ENCODE measurements at places on chromosomes 13 and 19.

GRCh38 chr19:32858559-32858958, 11.0 kb downstream of the SLC7A9 start:
- no peak for DNase-seq

- peak; percentile 77 for DNase-seq
Observed at GRCh38 chr13:102704238-102705058, 9.6 kb upstream of the METTL21C start.

- peak; percentile 34 for DNase-seq
Observed at GRCh38 chr13:74683411-74683810, 549.2 kb upstream of the KLF12 start.

- DNase-seq: no peak
Observed at GRCh38 chr19:7975037-7975436, 30.4 kb downstream of the ELAVL1 start.

DNA sequence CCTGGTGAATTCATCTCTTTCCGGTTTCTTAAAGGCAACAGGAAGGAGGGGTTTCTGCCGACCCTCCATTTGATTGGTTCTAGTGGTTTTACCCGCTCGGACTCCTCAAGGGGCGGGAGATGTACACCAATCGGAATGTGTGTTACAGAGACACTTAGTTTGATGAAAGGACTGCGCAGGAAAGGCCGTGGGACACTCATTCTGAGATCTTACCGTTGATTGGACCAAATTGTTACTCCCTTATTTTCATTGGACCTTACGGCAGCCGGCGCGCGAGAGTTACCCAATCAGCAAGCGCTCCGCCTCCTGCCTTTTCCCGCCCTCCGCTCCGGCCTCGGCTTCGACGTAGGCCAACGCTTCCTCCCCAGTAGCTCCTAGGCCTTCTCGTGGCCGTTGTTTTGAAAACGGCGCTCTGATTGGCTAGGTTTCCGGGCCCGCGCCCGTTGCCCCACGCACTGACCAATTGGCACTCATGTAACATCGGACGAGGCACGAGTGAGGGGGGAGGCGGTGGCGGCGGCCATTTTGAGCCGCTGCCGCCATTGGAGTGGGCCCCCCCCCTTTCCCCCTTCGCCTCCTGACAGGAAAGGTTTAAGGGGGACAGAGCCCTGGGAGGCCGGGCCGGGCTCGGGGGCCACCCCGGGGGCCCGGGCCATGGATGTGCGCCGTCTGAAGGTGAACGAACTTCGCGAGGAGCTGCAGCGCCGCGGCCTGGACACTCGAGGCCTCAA, at the start of gene HNRNPUL1:
TSS of gene HNRNPUL1 (plus strand) at position 523 of the 731 bp plus-strand sequence. CDS start at position 655, 132 bp downstream.
- DNase-seq: peak; percentile 100

DNA sequence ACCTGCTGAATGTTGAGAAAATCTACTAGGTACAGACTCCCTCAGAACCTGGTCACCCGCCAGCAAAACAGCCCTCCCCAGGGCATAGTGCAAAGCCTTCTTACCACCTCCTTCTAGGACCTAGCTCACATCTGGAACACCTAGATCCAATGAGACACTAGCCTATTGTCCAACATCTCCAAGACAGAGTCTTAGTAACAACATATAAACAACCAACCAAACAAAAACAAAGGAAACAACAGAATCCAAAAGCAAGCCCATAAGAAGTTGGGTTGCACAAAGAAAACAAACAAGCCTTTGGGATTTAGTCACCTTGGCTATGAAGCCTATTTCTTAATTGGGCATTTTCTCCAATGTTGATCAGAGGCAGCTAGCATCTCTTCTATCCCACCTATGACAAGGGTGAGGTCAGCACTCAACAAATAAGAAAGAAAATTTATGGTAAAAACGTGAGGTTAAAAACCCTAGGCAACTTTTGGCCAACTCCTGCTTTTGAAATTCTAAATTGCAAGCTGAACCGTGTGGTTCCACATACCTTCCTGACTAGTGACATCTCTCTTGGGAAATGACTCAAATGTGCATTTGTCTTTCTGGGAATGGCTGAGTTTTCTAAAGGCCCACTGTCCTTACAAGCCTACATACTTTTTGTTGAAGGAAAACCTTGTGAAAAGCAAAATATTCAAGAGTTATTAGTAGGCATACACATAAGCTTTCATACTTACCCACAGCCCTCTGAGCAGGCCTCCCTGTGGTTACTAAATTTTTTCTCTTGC, 66.7 kb downstream of the FAM216B start:
- DNase-seq: no peak

DNA sequence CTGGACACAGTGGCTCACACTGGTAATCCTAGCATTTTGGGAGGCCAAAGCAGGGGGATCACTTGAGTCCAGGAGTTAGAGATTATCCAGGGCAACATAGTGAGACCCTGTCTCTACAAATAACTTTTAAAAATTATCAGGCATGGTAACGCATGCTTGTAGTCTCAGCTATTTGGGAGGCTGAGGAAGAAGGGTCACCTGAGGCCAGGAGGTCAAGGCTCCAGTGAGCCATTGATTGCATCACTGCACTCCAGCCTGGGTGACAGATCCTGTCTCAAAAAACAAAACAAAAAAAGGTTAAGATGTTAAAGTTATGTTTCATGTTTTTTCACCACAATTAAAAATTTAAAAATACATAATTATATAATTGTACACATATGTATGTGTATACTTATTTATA, 19.2 kb upstream of the DIAPH3 start:
- DNase-seq: no peak

DNA sequence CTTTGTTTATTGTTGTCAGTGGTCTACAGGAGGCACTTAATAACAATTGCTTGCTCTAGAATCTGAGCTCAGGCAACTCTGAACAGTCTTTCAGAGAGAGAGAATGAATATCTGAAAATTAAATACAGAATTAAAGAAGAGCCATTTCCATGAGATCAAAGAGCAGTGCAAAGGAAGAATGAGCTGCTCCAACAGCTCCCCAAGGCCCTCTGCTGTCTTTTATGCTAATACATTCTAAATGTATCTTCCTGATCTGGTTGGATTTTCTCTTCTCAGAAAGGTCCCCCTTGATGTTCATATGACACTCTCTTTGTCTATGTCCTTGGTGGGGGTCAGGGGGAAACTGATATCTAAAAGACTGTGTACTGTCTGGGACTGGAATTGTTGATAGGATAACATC, 1029.6 kb downstream of the PCDH9 start:
- no peak for DNase-seq

- DNase-seq: peak; percentile 48
Observed at GRCh38 chr19:38392707-38393308, 4.3 kb downstream of the SPRED3 start.

DNA sequence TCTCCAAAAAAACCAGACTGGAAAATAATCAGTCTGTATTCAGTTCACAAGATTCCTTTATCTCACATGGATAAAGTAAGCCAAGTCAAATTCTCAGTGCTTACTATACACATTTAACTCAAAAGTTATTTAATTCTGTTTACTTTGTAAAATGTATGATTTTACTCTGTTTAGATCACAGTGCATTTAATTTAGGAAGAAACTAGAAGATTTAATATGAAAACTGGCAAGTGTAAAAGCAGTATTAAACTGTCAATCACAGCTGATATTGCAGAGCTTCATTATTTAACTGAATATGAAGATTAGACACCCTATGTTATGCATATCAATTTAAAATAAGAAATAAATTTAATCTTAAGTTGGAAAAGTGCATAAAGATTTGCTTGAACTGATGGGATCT, 78.0 kb downstream of the DACH1 start:
- no peak for DNase-seq

GRCh38 chr13:91142572-91142971, 204.9 kb upstream of the MIR17HG start:
- peak; percentile 67 for DNase-seq

- no peak for DNase-seq
Observed at GRCh38 chr13:44088991-44089413, 209.3 kb downstream of the LACC1 start.

- no peak for DNase-seq
Observed at GRCh38 chr13:31119966-31120700, 41.6 kb downstream of the HSPH1 start.

DNA sequence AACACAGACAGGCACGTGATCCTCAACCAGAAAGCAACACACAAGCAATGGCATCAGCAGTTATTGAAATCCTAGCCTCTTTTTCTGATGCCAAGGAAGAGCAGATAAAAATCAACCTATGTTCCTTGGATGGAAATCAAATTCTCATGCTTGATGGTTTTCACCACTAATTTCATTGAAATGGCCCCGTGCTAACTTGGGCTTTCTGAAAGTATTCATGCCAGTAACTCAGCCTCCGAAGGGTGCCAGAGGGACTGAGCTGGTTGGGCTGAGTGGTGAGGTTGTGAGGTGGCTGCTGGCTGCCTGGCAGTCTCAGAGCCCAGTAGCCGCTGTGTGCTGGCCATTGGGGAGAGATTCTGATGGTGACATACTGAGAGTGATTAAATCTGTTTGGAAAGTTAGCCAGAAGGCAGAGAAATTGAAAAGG, 309.3 kb downstream of the DCT start:
- DNase-seq: no peak

DNA sequence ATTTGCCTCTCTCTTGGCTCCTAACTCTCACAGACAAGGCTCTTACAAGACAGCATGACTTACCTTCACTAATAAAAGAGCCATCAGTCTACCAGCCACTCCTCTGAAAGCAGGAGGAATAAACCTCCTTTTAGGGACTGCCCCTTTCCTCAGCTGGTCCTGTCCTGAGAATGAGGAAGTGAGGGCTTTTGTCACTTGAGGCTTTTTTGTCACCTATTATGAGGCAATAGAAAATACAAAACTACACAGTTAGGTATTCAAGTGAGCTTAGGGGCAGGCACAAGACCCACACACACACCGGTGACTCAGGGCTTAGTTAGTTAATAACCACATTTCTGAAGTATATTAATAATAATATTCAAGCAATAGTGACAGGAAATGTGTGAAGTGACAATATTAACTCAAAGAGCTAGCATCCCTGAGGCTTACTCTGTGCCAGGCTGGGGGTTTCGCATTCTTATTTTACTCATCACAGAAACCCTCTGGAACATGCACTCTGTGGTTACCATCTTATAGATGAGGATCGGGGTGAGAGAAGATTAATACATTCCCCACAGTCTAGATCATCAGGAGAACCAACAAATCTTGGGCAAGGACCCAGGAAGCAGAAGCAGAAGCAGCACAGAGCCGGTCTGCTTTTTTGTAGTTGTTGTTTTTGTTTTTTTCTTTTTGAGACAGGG, 379.9 kb downstream of the LIG4 start:
- peak; percentile 13 for DNase-seq

DNA sequence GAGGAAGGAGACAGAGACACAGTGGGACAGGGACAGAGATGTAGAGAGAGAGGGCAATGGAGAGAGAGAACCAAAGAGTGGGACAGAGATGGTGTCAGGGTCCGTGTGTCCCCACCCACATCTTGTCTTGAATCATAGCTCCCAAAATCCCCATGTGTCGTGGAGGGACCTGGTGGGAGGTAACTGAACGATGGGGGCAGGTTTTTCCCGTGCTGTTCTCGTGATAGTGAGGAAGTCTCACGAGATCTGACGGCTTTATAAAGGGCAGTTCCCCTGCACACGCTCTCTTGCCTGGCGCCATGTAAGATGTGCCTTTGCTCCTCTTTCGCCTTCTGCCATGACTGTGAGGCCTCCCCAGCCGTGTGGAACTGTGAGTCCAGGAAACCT, 7.5 kb upstream of the PLA2G4C start:
- DNase-seq: no peak

- no peak for DNase-seq
Observed at GRCh38 chr13:78198419-78198818, 279.8 kb upstream of the EDNRB start.

GRCh38 chr19:44747739-44748425, 626 bp upstream of the BCL3 start:
- DNase-seq: peak; percentile 52

DNA sequence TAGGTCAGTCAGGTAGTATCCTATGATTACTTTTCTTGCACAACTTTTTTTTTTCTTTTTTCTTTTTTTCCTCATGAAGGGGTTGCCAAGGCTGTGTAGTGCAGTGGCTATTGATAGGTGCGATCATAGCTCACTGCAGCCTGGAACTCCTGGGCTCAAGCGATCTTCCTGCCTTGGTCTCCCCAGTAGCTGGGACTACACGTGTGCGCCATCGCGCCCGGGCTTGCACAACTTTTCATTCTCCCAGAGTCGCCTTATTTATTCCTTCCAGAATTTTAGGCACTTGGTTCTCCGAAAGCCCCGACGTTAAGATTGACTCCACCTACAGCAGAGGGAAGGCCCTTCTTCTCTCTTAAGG, 867 bp upstream of the ZNF613 start:
- DNase-seq: no peak

DNA sequence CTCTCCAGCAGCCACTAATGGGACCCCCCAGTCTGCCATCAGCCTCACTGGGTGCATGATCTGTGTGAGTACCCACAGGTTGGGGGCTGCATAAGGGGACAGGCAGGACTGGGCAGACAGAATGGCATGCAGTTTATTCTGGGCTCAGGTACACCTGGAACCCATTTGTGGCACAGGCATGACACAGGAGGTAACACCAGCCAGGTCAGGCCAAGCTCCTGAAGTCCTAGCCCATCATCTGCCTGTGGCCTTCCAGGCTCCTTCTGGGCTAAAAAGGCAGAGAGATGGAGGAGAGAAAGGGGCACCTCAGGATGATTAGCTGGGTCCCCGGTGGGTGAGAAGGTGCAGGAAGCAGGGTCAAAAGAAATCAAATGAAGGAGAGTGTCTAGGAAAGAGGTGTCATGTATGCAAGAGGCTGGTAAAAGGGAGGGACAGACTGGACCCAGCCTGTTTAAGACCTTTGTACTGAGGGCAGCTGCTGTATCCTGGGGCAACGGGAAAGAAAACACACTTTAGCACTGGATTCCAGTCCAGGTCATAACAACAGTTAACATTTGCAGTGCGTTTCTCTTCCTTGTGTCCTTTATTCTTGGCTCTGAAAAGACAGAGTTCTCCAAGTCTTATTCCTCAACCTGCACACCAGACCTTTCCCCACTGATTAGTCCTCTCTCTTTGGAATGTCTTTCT, 20.2 kb upstream of the DGKH start:
- DNase-seq: no peak

DNA sequence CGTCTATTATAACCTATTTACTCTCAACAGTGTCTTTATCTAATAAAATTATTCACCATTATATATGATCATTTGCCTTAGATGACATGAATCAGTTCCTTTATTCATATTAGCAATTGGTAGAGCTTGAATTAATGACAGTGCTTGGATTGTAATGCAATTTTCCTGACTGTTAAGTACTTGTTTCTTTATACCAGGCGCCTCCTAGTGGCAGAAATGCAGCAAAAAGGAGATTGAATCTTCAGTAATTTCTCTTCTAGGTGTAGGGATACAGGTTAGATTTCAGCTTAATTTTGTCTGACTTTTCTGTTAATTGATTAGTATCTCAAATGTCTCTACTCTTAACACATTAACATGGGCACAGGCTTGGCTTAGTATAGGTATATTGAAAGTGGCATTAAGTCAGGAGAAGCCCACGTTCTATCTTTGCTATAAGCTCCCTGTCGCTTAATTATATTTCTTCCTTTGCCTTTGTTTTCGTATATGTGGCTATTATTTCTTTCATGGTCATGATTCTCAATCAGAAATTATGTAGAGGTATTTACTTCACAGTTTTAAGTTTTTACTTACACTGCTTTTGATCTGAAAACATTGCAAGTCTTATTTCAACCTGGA, 9.1 kb upstream of the LHFPL6 start:
- peak; percentile 68 for DNase-seq

- no peak for DNase-seq
Observed at GRCh38 chr13:107216046-107216755, 648.3 kb upstream of the ARGLU1 start.
